Suprapubic skin (tissue), 4 donors: ENCODE measurements at places on chromosomes 5 and 9.

DNA sequence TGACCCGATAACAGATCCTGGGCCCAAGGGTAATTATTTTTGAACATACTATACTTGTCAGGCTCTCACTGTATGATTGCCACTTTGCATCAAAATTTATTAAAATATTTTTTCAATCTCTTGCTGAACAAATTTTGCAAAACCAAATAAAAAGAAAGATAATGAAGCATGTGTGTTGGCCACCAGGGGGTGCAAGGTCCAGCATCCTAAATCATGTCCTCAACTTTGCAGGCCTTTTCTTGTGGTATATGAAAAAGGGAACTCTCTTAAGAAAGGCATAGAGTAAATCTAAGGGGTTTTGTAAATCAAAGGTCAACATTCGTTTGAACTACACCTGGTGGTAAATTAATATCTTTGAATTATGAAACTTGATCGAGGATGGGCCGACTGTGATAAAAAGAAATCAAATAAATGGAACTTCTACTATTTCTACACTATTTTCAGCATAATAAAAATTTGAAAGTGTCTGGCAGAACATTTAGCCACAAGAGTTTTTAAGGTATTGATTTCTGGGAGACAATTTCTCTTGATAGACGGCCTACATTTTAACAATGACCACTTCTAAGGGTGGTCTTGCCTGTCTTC, 676.5 kb downstream of the DMRTA1 start:
- DNase-seq, result no peak

GRCh38 chr5:59187857-59188256, 605.0 kb downstream of the RAB3C start:
- DNase-seq, result no peak

- no peak for DNase-seq
These were observed 427.4 kb downstream of the CETN3 start for GRCh38 chr5:89981878-89982773.

DNA sequence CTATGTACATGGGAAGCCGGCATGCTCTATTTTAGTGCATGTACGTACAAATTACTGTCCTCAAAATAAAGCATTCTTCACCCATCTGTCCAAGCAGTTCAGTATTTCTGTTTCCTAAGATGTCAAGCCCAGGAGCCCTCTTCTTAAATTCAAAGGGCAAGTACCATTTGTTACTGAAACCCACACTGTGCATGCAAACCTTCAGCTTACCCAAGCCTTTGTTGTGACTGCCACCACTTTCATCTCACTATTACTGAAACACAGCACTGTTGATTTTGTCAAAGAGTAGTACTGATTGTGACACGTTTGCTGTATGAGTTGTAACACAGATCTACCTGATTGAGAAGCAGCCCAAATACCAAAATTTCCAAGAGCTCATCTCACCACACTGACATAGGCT, 390.4 kb upstream of the IZUMO3 start:
- no peak for DNase-seq

GRCh38 chr9:86301686-86302085, 19.3 kb upstream of the ISCA1 start:
- no peak for DNase-seq

DNA sequence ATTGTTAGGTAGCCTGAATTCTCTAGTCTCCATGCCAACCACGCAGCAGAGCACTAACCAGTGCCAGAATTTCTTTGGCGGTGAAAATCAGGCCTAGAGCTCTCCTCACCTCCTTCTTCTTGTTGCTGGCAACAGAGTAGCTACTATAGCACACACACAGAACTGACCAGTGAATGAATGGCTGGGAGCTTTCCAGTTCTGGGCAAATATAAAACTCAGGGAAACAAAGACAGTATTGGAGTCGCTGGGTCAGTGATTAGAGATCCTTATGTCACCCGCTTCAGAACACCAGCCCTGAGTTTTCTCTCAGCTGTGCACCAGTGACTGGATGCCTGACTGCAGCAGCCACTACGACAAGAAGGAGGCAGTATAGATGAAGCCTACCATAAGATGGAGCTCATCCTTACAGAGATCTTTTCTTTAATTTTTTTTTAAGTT, 26.9 kb upstream of the FEM1C start:
- DNase-seq, result no peak

DNA sequence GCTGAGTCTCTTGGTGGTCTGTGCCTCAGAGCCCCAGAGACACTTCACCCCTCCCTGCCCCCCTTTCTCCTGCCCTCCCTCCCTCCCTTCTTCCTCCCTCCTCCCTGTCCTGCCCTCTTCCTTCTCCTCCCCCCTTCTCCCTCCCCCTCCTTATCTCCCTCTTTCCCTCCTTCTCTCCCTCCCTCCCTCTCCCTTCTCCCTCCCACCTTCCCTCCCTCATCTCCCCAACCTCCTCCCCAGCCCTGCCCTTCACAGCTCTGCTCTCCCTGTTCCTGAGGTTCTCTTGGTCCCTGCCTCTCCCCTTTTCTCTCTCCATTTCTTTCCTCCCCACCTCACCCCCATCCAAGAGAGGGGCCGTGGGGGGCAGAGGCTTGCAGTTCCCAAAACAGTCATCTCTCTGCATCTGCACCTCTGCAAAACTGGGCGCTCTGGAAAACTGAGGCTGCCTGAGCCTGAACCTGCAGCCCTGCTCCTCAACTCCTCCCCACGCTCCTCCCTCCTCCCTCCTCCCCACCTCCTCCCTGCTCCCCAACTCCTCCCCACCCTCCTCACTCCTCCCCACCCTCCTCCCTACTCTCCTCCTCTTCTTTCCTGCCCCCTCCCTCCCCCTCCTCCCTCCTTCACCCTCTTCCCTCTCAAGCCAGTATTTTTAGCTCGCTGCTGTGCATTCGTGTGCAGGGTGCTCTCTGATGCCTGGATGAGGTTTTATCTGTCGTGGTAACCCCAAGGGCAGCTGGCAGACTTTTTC, 219.1 kb downstream of the C9orf50 start:
- no peak for DNase-seq

DNA sequence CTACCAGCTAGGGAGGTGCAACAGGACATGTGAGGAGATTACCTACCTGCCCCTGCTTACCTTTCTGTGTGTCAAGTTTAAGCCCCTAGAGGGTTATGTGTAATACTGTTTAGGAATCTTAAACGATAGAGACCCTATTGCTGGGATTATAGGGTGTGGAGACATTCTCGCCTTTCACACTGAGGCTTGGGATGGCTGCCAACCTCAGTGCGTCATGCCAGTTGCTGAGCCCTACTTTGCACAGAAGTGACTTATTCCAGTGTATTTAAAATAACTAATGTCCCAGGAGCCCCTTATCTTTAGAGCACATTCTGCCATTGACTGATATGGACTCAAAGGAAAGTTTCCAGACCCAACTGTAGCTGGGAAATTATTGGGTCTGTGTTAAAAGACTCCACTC, 76.6 kb upstream of the XPA start:
- no peak for DNase-seq

DNA sequence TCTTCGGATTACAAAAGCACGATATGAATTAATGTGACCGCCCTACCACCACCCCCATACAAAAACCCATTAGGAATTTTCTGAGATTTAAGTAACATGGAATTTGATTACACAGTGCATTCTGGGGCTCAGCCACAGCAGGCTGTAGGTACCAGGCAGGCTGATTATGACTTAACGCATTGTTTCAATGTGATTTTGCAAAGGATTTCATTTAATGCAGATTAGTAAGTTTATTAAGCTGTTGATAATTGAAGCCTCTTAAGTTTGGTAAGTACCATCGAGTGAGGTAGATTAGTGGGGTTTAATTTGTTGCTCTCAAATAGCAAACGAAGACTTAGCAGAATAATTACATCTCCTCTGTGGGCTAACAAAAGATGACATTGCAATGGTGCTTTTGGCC, 240.1 kb downstream of the TRPM3 start:
- no peak for DNase-seq

DNA sequence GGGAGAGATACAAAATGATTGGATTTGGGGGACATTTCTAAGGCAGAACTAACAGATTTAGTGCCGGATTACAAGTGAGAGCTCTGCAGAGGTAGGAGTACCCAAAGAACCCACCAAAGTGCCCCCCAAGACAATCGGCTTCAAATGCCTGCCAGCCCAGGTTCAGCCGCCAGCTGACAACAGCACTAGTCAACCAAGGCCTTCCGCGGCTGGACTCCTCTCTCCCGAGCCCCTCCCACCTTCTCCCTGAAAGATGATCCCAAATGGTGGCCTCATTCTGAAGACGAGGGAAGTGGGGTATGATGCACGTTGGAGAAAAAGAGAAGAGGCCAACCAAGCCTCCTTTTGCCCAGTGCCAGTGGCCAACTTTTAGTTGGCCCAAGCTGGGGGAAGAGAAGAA, 210.4 kb upstream of the SLC30A5 start:
- DNase-seq, result no peak

DNA sequence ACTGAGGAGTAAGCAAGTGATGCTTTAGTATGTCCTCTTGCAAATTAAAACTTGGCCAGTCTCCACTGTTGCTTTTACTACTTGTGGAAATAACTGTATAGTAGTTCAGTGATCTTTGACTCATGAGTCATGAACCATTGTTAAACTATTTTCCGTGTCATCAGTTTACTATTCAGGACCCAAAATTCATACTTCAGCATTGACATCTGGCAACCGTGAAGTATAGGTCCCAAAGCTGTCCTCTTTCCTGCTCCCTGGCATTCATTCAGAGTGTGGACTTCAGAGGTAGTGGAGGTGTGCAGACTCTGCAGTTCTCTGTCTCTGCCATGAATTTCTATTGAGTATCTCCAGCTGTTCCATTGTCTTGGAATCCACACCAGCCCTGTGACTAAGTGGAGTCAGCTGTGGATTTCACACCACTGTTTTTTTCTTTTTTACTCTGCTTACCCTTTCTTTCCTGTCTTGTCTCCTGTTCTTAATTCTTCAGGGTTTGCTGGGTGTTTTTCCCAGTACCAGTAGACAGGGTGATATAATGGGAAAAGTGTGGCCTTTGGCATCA, 7.5 kb downstream of the TDRD7 start:
- no peak for DNase-seq

GRCh38 chr9:125437771-125438221, 176.2 kb downstream of the GAPVD1 start:
- no peak for DNase-seq

DNA sequence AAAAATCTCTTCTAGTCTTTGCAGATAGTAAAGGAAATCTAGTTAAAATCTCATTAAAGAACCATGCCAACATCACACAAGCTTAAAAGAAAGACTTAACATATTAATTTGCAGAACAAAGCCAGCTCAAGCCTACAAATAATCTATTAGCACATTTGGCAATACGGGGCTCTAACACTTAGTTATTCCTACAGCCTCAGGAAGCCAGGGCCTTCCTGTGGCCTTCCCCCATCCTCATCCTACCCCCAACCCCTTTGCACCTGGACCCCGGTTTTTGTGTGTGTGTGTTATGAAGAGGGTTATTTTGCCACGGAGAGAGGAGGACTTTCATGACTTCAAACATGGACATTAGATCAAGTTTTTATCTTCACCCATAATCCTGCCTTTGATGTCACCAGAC, 64.6 kb downstream of the FOXB2 start:
- no peak for DNase-seq

GRCh38 chr9:101408374-101409078, 9.9 kb downstream of the ZNF189 start:
- no peak for DNase-seq

GRCh38 chr9:92206488-92206887, 87.0 kb downstream of the IARS1 start:
- DNase-seq, result no peak

GRCh38 chr5:78533356-78533755, 115.2 kb downstream of the LHFPL2 start:
- no peak for DNase-seq

DNA sequence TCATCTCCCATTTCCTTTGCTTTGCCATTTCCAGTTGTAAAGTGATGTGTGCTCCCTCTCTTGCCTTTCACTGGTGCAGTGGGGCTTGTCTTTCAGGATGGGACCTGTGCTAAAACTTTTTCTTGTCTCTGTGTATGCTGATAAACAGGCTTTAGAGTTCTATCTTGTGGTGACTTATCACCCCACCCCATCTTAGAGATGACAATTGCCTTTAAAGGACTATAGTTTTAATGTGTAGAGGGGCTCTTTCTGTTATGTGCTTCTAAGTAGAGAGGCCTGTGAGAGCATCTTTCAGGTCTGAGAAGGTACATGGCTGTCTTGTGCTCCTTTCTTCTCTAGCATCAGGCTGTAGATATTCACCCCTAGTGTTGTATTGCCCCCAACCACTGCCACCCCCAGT, 21.9 kb downstream of the MAN2A1 start:
- DNase-seq, result no peak

DNA sequence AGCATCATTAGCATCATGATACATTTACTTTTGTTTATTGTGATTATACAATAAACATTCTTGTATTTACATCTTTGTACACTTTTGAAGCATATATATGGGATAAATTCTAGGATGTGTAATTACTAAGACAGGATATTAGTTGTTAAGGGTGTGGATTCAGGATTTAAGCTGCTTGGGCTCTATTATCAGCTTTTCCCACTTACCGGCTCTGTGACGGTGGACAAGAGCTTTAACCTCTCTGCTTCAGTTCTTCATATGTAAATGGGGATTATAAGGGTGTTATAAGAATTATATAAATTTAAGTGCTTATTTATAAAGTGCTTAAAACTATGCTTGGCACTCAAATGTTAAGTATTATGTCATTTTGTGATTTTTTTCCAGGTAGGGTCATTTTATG, 131.1 kb downstream of the FER start:
- DNase-seq, result no peak

DNA sequence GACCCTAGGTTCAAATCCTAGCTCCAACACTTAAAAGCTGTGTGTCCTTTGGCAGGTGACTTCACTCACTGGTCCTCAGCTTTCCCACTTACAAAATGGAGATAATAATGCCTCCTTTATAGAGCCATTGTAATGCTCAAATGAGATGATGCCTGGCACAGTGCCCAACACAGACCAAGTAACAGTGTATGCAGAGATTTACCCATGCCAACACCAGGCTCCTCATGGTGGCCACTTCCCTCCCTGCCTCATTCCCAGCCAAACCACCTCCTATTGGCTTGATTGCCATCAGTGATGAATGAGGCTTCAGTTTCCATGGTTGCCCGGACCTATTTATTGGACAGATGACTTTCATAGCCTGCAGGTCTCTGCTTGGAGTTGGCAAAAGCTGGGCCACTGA, 469.4 kb downstream of the CDK5RAP2 start:
- no peak for DNase-seq

GRCh38 chr5:31867219-31867618, 228.3 kb downstream of the PDZD2 start:
- no peak for DNase-seq

DNA sequence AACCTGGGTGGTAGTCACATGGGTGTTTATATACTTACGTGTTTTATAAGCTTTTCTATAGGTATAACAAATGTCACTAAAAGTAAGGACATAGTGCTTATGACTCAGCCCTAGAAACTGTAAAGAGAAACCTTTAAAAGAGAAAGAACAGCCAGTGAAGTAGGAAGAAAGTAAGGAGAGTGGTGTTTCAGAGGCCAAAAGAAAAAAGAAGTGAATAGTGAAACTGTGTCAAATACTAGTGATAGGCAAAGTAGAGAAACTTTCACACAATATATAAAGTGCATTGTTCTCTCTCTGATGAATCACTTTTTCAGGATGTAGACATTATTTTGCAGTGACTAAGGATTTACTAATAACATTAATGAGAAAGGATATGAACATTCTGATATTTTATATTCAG, 74.2 kb upstream of the SUSD1 start:
- DNase-seq, result no peak
